Fibroblast of skin of abdomen (primary cell): ENCODE measurements at places on chromosomes 12 and 14.

DNA sequence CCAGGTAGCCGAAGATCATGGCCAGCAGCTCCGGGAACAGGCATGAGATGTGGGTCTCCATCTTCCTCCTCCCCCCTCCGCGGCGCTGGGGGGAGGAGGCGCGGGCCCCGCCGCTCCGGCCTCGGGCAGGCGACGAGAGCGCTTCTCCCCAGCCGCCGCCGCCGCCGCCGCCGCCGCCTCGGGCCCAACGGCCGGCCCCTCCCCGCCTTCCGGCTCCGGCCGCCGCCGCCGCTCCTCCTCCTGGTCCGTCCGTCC is 448 bp downstream of the FBXL14 start:
- DNase-seq, result no peak

DNA sequence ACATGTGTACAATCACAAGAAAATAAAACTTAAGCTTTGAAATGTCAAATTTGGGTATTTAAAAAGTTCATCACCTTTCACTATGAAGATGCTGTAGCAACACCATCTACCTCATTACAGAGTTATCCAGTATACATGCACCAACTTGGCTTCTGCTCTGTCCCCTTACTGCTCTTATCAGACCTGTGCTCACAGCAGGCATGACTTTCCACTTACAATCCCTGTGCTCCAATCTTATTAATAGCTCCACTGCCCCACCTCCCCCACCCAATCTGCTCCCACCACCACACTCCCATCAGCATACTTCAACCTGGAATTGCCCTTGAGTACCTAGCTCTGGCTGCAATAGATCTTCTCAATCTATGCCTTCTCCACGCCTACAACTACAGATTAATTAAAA is 13.3 kb downstream of the GALC start:
- DNase-seq, result no peak

DNA sequence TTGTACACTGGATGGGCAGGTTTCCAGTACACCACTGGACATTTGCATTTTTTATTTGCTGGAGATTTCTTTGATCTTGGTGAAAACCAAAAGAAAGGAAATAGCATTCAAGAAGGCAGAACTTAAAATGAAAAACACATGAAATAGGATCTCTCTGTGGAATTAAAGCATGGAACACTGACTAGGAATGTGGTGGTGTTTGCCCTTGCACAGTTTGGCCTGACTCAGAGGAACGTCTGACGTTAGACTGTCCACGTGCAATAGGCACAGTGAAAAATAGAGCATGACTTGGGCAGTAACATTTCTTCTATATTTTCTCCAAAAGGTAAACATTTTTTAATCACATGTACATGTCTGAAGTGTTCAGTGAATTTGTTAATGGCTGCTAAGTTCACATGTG is 474.1 kb upstream of the PRICKLE1 start:
- peak; percentile 75 for DNase-seq

- peak; percentile 40 for DNase-seq
Observed at GRCh38 chr12:42332301-42333285, 6.6 kb downstream of the PPHLN1 start.

- no peak for DNase-seq
Observed at GRCh38 chr14:104983231-104983721, 2.3 kb upstream of the CLBA1 start.

DNA sequence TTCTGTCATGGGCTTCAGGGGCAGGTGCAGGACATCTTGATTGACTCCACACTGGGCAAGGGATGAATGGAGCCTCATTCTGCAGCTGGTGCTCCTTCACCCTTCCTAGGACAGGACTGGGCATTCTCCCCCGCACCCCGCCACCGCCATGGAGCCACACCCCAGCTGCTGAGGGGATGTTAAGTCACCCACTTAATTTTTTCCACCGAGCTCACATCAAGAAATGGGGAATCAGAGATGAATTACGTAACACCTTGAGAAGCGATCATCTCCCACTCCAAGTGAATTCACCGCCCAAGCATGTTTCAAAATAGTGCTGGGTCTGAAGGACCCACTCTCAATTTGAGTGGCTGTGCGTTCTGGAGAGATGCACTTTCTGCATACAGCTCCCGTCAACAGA is 94.2 kb downstream of the EML1 start:
- no peak for DNase-seq

DNA sequence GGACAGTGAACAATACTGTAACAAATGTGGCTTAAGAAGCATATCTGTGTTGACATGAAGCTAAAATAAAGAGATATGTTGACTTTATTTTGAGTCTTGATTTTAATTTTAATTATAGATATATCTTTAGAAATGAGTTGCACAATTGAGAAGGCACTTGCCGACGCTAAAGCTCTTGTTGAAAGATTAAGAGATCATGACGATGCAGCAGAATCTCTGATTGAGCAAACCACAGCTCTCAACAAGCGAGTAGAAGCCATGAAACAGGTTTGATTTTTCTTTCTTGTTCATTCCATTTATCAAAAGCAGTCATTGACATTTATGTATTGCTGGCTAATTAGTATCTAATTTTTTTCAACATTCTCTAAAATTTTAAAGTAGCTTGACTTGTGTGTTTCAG is 15.8 kb downstream of the FGFR1OP2 start:
- DNase-seq, result no peak

- DNase-seq, result no peak
Observed at GRCh38 chr14:81946834-81947798, 413.5 kb upstream of the SEL1L start.

DNA sequence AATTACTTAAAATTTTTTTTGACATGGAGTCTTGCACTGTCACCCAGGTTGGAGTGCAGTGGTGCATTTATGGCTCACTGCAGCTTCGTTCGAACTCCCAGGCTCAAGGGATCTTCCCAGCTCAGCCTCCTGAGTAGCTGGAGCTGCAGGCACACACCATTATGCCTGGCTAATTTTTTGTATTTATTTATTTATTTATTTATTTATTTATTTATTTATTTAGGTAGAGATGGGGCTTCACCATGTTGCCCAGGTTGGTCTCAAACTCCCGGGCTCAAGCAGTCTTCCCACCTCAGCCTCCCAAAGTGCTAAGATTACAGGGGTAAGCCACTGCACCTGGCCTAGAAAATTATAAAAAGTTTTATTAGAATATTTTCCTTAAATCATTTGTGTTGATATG is 73.6 kb downstream of the DACT1 start:
- DNase-seq, result no peak

- no peak for DNase-seq
Observed at GRCh38 chr12:53664191-53664590, 11.7 kb downstream of the ATP5MC2 start.

GRCh38 chr12:13627536-13627935 is 353.9 kb downstream of the GRIN2B start:
- DNase-seq, result no peak
